ENCODE measurements at places on chromosomes 16 and 17.

DNA sequence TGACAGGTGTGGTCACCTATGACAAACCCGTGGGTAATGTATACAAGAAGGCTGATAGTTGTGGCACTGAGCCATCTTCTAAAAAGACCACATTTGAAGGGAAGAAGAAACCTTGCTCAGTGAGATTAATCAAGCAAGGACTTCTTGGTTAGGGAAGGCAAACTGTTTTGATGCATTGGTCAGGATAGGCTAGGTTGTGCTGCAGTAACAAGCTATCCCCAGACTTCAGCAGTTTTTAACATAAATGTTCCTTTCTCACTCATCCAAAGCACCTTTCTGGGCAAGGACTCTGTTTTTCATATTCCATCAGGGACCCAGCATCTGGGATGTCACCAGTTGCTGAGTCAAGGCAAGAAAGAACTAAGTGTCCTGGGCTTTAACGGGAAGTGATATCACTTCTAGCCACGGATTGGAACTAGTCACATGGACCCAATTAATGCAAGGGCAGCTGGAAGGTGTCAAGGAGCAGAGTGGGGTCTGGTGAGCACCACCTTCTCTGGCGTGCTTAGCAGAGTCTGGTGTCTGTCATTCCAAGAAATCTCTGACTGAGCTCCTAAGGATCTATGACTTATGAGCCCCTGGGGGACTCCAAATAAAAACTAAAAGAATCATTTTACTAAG is 52.0 kb upstream of the CCL2 start:
- DNase-seq: no peak

DNA sequence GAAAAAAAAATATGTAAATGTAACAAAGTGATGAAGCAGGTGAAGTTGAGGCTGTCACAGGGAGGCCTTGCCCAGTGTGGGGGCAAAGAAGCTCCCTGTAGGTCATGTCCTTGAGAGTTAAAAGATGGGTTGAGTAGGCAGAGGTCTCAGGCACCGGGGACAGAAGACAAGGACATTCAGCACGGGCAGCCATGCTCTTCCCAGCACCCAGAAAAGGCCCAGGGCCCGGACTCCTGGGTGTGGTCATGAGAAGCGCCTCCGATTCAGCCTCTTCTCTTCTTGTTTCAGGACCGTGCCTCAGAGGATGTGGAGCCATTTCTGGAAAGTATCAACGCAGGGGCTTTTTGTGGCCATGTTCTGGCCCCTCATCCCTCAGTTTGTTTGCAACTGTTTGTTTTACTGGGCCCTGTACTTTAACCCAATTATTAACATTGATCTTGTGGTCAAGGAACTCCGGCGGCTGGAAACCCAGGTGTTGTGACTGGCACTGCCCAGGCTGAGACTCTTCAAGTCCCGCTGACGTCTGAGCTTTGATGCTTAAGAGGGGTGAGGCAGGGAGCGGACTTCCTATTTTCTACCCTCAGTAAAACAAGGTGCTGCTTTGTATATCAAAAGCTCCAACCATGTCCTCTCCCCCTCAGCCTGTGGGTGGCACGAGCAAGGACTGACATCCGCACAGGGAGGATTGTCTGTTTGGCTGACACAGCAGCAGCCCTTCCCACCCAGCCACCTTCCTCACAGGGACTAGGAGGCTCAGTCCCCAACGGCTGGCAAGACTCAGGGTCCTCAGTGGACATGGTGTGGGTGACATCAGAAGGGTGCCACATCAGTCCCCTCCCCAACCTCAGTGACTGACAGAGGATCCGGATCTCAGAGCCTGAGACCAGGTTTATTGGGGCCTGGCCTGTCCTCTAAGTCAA is 26.5 kb downstream of the PLA2G10 start:
- no peak for DNase-seq

DNA sequence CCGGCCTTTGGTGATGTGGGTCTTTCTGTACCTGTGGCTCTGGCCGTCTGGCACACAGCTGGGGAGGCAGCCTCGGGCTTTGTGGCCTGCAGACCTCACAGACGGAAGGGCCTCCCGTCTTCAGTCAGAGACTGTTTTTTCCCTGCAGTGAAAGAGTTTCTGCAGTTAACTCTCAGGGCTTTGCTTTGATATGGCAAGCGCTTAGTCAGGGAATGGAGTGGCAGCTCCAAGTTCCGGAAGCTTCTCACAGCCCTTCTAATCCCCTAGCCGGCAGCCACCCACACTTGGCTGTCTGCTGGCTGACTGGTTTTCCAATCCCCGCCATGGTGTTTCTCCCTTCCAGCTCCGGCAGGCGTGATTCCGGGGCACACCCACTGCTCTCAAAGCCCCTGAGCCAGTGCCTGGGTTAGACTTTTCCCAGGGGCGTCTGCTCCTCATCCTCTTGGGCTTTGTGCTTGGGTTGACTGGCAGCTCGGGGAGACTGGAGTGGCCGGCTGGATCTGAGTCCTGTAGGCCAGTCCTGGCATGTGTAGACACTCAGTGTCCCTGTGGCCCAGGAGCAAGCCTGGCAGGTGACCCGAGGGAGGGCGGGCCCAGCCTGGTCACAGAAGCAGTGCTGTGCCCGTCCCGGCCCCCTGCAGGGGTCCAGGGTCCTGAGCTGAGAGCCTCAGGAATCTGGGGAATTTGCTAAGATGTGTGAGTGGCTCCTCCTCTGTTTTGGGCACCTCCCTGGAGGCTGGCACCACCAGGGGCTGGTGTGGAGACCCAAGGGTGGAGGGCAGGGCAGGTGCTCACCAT is 29.9 kb downstream of the BAIAP2 start:
- DNase-seq: peak; percentile 79

DNA sequence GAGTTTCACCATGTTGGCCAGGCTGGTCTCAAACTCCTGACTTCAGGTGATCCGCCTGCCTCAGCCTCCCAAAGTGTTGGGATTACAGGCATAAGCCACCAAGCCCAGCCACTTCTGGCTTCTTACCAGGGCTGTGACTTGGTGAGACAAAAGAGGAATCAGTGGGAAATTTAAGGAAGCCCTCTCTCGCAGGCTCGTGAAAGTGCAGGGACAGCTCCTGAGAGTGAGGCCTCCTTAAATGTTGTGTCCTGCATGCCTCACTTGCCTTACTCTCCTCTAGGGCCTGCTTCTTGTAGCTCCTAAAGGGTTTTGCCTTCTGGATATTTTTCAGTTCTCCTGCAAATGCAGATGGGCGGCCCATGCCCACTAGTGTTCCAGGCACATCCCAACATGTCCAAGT is 5.2 kb downstream of the AHSP start:
- no peak for DNase-seq

- no peak for DNase-seq
Measured at GRCh38 chr16:65950211-65950610, 416.3 kb upstream of the CDH5 start.

Measured in adipocyte (in vitro differentiated cells).